ENCODE measurements at places on chromosomes 7 and 10.
A peak's percentile ranks its signal among the peaks of the same experiment; 100 is the strongest.

DNA sequence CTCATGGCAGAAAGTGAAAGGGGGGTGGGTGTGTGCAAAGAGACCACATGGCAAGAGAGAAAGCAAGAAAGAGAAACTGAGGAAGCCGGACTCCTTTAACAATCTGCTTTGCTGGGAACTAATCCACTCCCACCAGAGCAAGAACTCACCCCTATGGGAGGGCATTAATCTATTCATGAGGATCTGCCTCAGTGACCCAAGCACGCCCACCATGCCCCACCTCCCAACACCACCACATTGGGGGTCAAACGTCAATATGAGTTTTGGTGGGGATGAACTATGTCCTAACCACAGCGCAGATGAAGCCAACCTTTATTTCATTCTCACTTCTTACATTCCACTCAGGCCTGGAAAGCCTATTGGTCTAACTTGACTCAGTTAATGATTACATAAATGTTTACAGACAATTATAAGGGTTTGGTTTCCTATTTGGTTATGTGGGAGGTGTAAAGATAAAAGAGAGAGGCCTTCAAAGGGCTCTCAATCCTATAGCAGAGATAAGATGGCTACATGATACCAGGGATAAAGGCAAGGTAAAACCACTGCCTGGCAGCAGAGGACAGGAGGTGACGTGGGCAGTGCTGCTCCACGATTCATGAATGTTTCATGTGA lies 601.8 kb downstream of the PARD3 start:
- DNase-seq: no peak

DNA sequence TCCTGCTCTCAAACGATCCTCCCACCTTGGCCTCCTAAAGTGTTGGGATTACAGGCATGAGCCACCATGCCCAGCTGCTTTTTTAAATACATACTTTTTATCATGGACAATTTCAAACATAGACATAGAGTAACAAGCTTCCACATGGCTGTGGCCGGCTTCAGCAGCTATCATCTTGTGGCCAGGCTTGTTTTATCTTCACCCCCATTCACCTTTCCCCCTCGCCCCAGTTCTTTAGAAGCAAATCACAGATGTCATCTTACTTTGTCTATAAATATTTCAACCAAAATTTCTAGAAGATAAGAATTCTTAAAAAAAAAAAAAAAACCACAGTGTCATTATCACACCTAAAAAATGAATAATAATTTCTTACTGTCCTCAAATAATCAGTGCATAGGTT lies 5.9 kb downstream of the FOXK1 start:
- DNase-seq: no peak

GRCh38 chr7:129859183-129859582 lies 93.6 kb downstream of the UBE2H start:
- no peak for DNase-seq

GRCh38 chr7:48251766-48252165 lies 80.5 kb downstream of the ABCA13 start:
- DNase-seq: no peak

DNA sequence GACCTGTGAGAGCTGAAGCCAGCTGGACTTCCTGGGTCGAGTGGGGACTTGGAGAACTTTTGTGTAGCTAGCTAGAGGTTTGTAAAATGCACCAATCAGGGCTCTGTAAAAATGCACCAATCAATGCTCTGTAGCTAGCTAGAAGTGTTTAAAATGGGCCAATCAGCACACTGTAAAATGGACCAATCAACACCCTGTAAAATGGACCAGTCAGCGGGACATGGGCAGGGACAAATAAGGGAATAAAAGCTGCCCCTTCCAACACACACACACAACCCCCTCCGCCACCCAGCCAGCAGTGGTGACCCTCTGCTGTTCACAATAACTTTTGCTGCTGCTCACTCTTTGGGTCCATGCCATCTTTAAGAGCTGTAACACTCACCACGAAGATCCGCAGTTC lies 7.1 kb downstream of the ZNF511 start:
- no peak for DNase-seq

DNA sequence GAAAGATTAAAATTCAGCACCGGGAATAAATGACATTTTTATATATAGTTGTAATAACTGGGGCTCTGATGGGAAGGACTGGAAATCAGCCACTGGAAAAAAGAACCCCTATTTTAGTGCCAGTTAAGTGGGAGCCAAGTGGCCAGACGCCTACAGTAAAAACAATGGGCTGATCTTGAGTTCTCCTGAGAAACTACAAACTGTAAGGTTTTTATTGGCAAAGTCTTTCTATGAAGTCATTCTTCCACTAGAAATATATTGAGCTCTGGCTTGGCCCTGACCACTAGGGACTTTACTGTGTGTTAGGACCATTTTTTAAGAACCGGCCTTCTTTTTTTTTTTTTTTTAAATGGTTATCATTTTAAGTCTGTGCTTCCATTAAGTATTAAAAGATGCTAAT lies 79.6 kb downstream of the ZNF22 start:
- no peak for DNase-seq

GRCh38 chr7:14714161-14714728 lies 188.3 kb downstream of the DGKB start:
- DNase-seq: no peak

- DNase-seq: peak; percentile 5
Measured at GRCh38 chr7:130732980-130733930, 752 bp downstream of the KLF14 start.

GRCh38 chr7:23334482-23335056 lies 35.4 kb downstream of the MALSU1 start:
- no peak for DNase-seq

- DNase-seq: no peak
Measured at GRCh38 chr10:78313636-78314035, 280.0 kb downstream of the RPS24 start.

GRCh38 chr7:84997626-84998025 lies 189.2 kb downstream of the SEMA3D start:
- no peak for DNase-seq

GRCh38 chr10:13019280-13019679 lies 17.8 kb upstream of the CCDC3 start:
- no peak for DNase-seq

GRCh38 chr7:30412782-30413504 lies 65.6 kb downstream of the NOD1 start:
- no peak for DNase-seq

GRCh38 chr10:132882069-132882951 lies 60.1 kb downstream of the CFAP46 start:
- no peak for DNase-seq

DNA sequence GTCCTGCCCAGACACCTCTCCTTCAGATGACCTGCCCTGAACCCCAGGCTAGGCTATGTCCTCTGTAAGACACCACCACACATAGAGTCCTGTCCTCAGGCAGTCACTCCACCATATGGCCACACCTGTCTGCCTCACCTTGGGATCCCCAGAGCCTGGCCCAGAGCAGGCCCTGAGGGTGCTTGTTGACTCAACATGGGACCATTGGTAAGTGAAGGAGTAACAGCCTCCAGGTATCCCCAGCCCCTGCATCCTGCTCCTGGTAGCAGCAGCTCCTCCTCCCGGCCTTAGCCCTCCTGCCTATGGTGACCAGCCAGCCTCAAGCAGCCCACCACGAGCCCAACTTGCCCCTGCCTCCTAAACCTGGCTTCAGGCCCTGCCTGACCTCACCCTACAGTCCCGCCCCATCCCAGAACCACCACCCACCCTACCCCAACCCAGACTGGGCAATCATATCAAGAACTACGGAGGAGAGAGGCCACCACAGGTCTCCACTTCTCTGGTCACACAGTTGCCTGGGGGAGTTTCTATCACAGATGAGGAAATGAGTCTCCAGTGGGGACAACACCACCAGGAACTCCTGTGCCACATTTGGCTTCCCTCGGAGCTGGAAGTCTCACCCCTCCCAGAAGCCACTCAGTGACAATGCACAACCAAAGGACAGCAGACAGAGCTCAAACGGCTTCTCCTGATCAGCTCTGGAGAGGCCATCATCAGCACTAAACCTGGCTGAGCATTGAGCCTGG lies 136.6 kb downstream of the GRID1 start:
- DNase-seq: no peak

GRCh38 chr10:45058580-45058979 lies 57.9 kb downstream of the ZNF22 start:
- DNase-seq: no peak

DNA sequence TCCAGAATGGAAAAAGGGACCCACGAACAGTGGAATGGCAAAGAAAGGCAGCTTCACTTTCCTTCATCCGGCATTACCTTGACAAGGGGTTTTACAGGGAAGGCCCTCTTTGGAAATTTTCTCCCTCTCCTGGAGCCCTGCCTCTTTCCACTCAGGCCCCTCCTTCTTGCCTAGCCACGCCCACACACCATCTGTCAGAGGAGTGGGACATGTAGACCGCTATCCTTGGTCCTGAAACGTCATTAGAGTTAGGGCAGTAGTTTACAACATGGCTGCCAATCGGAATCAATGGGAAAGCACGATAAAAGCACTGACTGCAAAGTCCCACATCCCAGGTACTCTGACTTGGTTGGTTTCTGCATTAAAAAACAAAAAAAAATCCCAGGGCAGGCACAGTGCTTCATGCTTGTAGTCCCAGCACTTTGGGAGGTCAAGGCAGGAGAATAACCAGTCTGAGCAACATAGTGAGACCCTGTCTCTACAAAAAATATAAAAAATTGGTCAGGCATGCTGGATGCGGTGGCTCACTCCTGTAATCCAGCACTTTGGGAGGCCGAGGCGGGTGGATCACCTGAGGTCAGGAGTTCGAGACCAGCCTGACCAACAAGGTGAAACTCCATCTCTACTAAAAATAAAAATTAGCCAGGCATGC lies 96.4 kb downstream of the MARCHF5 start:
- DNase-seq: no peak

DNA sequence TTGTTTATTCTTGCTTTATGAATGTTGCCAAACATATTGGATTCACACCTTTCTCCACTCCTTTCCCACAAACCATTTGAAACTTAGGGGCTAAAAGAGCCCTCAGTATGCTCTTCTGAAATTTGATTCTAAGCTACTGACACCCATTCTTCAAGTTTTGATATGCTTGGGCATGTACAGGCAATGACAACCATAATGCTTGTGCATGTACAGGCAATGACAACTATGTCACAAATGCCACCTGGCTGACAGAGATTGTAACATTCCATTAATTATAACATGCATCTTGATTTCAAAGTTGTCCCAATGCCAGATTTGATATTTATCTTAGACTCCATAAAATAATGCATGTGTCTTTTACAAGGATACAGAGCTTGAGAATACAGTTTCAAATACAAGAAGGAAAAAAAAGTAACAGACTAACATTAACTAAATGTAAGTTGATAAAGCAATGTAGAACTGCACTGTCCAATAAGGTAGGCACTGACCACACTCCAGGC lies 17.5 kb upstream of the CDK1 start:
- no peak for DNase-seq

GRCh38 chr10:63253040-63253439 lies 119.9 kb downstream of the NRBF2 start:
- no peak for DNase-seq

DNA sequence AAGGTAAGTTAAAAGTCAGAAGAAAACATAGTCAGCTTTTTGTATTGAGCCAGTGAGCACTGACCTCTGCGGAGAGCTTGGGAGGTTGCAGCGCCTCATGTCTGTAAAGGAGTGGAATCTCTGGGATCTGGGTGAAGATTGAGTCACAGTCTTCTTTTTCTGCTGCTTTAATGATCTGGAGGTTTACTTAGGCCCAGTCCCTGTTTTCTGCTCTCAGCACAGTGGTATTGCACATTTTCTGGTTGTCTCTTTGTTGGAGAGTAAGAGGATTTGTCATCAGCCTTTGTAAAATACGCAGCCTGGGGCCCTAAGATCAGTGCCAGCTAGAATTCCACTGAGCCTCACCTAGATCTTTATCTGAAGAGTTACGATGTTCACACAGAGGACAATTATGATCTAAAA lies 58.3 kb upstream of the GJD4 start:
- no peak for DNase-seq

DNA sequence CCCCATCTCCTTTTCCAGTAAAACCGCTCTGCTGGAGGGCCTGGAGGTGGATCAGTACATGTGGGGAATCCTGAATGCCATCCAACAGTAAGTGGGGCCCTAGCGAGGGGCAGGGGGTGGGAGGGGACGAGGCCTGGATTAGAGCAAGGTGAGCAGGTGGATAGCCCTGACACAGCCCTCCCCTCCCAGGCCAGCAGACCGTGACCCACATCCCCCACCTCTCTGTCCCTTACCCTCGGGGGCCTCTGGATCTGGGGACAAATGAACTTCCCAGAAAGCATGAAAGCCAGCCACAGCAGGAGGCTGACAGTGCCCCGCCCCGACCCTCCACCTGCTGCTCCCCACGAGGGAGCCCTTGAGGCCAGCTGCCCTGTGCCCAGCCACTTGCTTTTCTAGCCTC lies 41.8 kb upstream of the PPIF start:
- DNase-seq: no peak

GRCh38 chr7:14596421-14596820 lies 306.1 kb downstream of the DGKB start:
- no peak for DNase-seq

- DNase-seq: no peak
Measured at GRCh38 chr10:85619832-85620231, 746.8 kb downstream of the GRID1 start.

GRCh38 chr10:60495338-60496055 lies 105.8 kb upstream of the ANK3 start:
- no peak for DNase-seq

DNA sequence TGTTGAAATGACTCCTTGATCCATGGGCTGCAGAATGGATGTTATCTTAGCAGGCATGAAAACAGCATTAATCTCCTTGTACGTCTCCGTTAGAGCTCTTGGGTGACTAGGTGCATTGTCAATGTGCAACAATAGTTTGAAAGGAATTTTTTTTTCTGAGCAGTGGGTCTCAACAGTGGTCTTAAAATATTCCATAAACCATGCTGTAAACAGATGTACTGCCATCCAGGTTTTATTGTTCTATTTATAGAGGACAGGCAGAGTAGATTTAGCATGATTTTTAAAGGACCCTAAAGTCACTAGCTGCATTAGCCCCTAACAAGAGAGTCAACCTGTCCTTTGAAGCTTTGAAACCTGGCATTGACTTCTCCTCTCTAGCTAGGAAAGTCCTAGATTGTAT lies 64.0 kb downstream of the NRF1 start:
- DNase-seq: no peak

DNA sequence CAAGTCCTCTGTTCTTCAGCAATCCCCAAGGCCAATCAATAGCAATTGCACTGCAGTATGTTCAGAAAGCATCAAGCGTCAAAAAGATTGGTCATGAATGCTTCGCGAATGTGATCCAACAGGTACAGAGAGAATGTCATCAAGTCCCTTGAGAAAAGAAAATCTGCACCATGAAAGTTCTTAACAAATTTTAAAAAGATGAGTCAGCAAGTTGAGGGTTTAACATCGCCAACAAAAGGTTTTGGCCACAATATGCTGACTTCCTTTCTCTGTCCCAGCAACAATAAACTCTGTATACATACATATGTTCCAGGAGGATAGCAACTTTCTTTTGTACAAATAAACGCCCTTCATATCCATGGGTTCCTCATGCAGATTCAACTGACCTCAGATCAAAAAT lies 168.5 kb upstream of the C7orf33 start:
- no peak for DNase-seq

DNA sequence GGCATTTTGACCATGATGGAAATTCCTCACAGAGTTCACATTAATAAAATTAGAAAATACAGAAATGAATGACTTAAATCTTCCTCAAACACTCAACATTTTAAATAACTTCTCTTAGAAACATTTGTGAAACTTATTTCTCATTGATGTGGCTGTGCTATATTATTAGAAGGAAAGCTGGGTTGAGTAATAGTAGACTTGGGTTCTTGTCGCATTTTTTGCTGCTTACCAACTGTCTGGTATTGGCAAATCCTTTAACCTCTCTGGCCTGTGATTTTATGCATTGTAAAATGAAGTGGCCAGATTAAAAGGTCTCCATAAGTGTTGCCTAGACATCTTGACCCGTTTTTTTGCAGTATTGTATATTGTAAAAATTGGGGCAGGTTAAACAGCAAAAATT lies 66.5 kb downstream of the VPS50 start:
- DNase-seq: no peak
